Endothelial cell (in vitro differentiated cells): ENCODE measurements at places on chromosomes 5 and 9. TPM values are rescaled to one million over a fixed set of nuclear protein-coding genes. Genes with fewer than 3 reads are reported as not detected.

DNA sequence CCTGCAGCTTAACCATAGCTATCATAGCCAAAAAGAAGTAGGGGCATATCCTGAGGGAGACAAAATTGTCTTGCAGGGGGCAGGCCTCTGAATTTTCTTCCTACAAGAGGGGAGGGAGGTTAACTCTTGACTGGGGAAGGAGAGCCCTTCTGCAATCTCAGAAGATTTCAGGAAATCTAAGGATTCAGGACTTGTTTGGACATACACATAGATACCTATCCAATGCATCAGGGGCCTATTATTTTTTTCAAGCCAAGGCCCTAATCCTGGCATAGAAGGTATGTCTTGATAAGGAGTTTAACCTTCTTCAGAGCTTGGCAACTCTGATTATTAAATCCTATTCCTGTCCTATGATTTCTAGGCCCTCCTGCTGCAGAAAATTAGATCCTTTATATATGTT lies 375.1 kb upstream of the ACTBL2 start:
- peaks cover 14% of the 10 kb centered on the region for H3K4me1 ChIP-seq
- H3K4me3 ChIP-seq = no peak overlapping the region
- no peaks in the 10 kb centered on the region for H3K36me3 ChIP-seq
- H3K27ac ChIP-seq = no peak overlapping the region
- no peaks in the 10 kb centered on the region for H3K27me3 ChIP-seq

GRCh38 chr9:113221800-113222481 lies 597 bp downstream of the SLC31A1 start:
- DNase-seq = no peak
- peaks cover 22% of the 10 kb centered on the region for H3K4me1 ChIP-seq
- H3K27ac ChIP-seq = peak overlapping the region; percentile 6
- H3K36me3 ChIP-seq = peaks cover 3% of the 10 kb centered on the region
- H3K4me3 ChIP-seq = peak overlapping the region; percentile 97

GRCh38 chr9:109421026-109421970 lies 76.8 kb downstream of the PTPN3 start:
- DNase-seq = no peak
- H3K27me3 ChIP-seq = peaks cover 2% of the 10 kb centered on the region
- no peak overlapping the region for H3K4me3 ChIP-seq
- H3K4me1 ChIP-seq = no peaks in the 10 kb centered on the region
- no peak overlapping the region for H3K27ac ChIP-seq

GRCh38 chr5:180976518-180976917 lies 12.1 kb upstream of the BTNL3 start:
- no peak overlapping the region for H3K4me3 ChIP-seq
- no peak overlapping the region for H3K27ac ChIP-seq
- DNase-seq = no peak

- no peak for DNase-seq
- peaks cover 3% of the 10 kb centered on the region for H3K36me3 ChIP-seq
- H3K27ac ChIP-seq = no peak overlapping the region
- peaks cover 8% of the 10 kb centered on the region for H3K4me1 ChIP-seq
Observed at GRCh38 chr9:129505270-129505902, 115.5 kb downstream of the C9orf50 start.

GRCh38 chr5:145236983-145237382 lies 598.2 kb downstream of the PRELID2 start:
- no peak for DNase-seq
- H3K27ac ChIP-seq = no peak overlapping the region
- H3K4me3 ChIP-seq = no peak overlapping the region
- no peaks in the 10 kb centered on the region for H3K36me3 ChIP-seq
- peaks cover 13% of the 10 kb centered on the region for H3K4me1 ChIP-seq
- no peaks in the 10 kb centered on the region for H3K27me3 ChIP-seq

DNA sequence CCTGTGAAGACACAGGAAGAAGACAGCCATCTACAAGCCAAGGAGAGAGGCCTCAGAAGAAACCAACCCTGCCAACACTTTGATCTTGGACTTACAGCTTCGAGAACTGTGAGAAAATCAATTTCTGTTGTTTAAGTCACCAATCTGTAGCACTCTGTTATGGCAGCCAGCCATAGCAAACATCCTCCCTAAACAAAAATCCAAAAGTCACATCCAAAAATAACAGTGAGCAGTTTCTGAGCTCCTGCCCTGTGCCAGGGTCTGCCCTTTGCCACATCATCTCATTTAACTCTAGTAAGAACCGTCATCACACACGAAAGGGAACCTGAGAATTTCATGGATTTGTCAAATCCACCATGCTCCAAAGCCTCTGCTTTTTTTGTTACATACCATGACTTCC lies 118.8 kb downstream of the TRIM36 start:
- H3K4me1 ChIP-seq = no peaks in the 10 kb centered on the region
- no peak overlapping the region for H3K27ac ChIP-seq
- peaks cover 2% of the 10 kb centered on the region for H3K27me3 ChIP-seq
- H3K36me3 ChIP-seq = no peaks in the 10 kb centered on the region

- no peak overlapping the region for H3K27ac ChIP-seq
- no peaks in the 10 kb centered on the region for H3K4me1 ChIP-seq
- H3K36me3 ChIP-seq = no peaks in the 10 kb centered on the region
- no peak for DNase-seq
Observed at GRCh38 chr5:91106842-91107511, 276.1 kb downstream of the ARRDC3 start.

DNA sequence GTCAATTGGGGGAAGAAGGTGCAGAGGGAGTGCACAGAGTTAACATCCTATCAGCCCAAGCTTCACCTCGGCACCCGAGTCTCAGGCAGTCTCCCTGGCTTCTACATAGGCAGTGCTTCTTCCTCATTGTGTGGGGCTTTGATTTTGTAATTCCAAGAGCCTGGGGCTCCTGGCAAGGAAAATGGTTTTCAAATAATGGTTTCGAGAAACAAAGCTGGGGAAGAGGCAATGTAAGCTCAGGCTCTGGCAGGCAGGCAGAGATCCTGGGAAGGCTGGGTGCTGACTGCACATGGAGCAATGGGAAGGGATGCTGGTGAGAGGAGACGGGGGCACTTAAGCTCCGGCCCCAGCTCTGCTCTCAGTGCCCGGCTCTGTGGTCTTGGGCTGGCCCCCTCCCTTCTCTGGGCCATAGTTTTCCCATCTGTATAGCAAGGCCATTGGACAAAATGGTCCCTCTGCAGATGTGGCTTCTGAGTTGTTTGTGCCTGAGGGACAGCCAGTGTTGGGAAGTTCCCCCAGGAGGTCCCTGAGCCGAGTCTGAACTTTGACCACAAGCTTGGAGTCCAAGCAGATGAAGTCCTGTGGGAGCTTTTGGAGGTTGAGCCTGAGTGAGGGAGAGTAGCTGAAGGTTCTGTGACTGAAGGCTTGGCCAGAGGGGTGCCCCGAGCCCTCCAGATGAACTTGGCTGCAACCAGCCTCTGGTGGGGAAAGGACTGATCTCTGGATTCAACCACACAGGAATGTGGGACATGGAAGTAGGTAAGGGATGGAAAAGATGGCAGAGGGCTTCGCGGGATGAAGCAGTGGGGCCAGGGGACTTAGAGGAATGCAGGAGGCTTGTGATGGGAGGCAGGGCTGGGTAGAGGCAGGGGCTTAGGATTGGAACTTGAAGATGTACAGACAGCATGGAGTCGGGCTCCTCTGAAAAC lies 28.5 kb upstream of the IL17B start:
- peak overlapping the region; percentile 72 for H3K27ac ChIP-seq
- H3K4me1 ChIP-seq = peaks cover 31% of the 10 kb centered on the region
- no peaks in the 10 kb centered on the region for H3K36me3 ChIP-seq

DNA sequence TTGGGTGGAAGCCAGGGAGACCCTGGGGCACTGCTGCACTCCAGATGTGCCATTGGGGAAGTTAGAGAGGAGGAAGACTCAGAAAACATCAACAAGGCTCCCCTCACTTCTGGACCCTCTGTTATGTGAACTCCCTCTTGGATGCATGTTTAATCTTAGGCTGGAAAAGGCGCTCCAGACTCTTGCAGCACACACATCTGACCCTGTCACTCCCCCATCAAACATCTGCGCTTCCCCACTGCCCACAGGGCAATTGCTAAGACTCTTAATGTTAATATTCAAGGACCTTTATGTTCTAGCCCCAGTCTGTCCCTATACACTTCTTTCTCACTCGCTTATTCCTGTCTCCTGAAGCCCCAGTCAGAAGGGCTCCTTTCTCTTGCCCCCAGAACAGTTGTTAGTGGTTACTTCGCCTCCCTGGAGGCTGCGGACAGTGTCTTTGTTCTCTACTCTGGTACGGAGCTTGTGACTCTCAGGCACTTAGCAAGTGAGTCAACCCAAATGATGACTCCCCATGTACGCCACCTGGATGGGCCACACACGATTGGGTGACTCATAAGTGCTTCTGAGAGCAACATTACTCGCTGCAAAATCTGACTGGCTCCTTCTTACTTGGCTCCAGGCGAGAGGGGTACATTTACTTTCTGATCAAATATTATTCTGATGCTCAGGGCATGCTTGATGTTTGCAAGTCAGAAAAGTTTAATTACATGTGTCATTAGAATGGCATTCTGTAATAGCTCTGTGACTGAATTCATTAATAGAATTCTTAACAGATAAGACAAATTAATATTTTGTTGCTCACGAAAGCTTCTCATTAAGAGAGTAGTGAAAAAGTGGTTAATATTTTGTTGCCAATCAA lies 193.6 kb downstream of the HSPA4 start:
- no peak for DNase-seq
- no peak overlapping the region for H3K27ac ChIP-seq
- peaks cover 4% of the 10 kb centered on the region for H3K27me3 ChIP-seq

- H3K27ac ChIP-seq = no peak overlapping the region
- no peaks in the 10 kb centered on the region for H3K27me3 ChIP-seq
- DNase-seq = no peak
- no peaks in the 10 kb centered on the region for H3K36me3 ChIP-seq
- H3K4me3 ChIP-seq = no peak overlapping the region
Observed at GRCh38 chr5:87909382-87909781, 359.3 kb downstream of the TMEM161B start.

GRCh38 chr5:113612060-113612496 lies 98.6 kb downstream of the YTHDC2 start:
- H3K36me3 ChIP-seq = no peaks in the 10 kb centered on the region
- no peak overlapping the region for H3K4me3 ChIP-seq
- DNase-seq = no peak
- H3K27ac ChIP-seq = no peak overlapping the region

Gene ADAMTS2
- total RNA-seq = 1.5 TPM

Gene DMXL1
- 24.9 TPM for total RNA-seq

Gene INSL4
- total RNA-seq = not detected

Gene ARL14EPL
- not detected for total RNA-seq

Gene PCDHAC1
- 7.5 TPM for total RNA-seq

Gene DNM1
- total RNA-seq = 8.0 TPM
